ENCODE measurements at places on chromosomes 7 and 10. TPM values are rescaled to one million over a fixed set of nuclear protein-coding genes. Genes with fewer than 3 reads are reported as not detected.
A peak's percentile ranks its signal among the peaks of the same experiment; 100 is the strongest.

The PLPP4 gene
- not detected for total RNA-seq

DNA sequence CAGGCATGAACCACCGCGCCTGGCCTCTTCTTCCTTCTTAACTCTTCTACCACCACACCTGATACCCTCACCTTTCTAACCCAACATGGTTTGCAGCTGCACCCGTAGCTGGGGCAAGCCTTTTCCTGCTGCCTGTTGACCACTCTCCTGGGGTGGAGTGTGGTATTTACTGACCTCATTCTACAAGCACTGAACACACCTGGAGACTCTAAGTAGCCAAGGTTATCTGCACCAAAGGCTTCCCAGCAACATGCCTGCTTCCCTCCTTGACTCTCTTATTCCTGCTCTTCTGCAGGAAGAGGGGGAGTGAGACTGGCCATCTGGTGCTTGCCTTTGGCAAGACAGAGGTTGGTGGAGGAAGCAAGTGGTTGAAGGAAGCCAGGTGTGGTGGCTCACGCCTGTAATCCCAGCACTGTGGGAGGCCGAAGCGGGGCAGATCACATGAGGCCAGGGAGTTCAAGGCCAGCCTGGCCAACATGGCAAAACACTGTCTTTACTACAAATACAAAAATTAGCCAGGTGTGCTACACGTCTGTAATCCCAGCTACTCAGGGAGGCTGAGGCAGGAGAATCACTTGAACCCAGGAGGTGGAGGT lies 10.1 kb downstream of the ACTR1A start:
- no peak for DNase-seq

GRCh38 chr10:113496111-113497109 lies 56.4 kb upstream of the HABP2 start:
- DNase-seq, result no peak

DNA sequence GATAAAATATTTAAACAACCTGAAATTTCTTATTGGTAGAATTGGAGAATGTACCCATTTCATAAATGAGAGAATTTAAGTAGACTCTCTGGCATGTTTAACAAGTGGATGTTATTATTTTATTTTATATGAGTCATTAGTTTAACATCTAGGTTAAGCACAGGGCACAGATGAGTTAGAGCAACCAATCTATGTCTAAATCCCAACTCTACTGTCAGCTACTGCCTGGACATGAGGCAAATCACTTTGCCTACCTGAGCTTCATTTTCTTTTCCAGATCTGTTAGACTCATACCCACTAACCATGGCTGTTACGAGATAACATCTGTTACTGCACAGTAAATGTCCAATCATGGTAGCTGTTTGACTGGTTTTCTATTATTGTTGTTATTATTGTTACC lies 251.1 kb downstream of the INHBA start:
- DNase-seq, result no peak

DNA sequence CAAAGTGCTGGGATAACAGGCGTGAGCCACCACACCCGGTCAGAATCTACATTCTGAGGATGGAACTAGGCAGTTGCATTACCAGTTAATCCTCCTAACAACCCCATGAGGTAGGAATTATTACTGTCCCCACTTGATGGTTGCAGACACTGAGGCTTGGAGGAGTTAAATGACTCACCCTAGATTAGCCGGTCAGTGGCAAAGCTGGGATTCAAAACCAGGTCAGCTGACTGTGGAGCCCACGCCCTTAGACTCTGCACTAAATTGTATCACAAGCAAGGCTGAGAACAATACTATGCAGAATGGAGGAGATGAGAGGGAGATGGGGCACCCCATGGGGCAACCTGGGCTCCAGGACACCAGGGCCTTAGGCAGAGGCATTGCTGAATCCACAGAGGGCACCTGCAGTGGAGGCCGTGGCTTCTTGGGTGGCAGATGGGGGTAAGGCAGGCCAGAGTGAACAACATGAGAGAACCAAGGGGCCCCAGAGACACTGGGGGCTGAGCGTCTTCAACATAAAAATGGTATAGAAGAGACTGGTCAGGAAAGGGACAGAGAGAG lies 723.4 kb downstream of the PARD3 start:
- peak; percentile 2 for DNase-seq

The SLC26A3 gene
- 13.6 TPM for total RNA-seq

GRCh38 chr7:78620920-78621319 lies 822.3 kb downstream of the PHTF2 start:
- no peak for DNase-seq

The OR6B1 gene
- total RNA-seq, result not detected

The CARD11 gene
- 2.0 TPM for total RNA-seq

The CNTNAP2 gene
- total RNA-seq, result 0.29 TPM

- DNase-seq, result no peak
Measured at GRCh38 chr7:36994456-36995112, 270.3 kb upstream of the AOAH start.

DNA sequence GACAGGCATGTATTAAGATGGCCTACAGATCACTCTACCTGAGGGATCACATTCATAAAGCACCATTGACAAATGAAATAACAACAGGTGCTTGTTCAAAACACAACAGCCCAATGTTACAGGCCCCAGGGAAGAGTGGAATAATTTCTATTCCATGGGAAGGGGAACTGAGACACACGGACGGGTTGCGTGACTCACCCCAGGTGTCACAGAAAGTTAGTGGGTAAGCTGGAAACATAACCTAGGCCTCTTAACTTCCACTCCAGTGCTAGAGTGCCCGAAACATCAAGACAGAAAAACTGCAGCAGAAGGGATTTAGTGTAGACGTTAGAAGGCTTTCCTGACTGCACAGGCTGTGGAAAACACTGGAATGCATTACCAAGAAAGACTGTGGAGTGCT lies 48.3 kb downstream of the SLC37A3 start:
- DNase-seq, result no peak

DNA sequence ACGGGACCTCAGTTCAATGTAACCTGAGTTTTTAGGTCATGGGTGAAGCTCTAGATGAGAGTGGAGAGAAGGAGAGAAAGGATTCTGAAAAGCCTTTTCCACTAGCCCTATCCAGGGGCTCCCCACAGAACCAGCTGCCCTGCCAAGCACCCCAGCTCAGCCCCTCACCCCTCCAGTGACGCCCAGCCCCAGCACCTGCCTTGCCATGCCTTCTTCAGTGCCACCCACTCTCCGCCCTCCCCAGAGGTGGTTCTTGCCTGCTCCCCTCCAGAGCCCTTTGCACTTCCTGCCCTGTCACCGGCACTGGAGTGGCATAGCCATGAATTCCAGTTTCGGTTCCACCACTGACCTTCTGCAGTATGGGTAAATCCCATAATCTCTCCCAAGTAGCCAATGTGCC lies 70.1 kb downstream of the PCGF5 start:
- no peak for DNase-seq

The ZFAND4 gene
- 42.1 TPM for total RNA-seq

DNA sequence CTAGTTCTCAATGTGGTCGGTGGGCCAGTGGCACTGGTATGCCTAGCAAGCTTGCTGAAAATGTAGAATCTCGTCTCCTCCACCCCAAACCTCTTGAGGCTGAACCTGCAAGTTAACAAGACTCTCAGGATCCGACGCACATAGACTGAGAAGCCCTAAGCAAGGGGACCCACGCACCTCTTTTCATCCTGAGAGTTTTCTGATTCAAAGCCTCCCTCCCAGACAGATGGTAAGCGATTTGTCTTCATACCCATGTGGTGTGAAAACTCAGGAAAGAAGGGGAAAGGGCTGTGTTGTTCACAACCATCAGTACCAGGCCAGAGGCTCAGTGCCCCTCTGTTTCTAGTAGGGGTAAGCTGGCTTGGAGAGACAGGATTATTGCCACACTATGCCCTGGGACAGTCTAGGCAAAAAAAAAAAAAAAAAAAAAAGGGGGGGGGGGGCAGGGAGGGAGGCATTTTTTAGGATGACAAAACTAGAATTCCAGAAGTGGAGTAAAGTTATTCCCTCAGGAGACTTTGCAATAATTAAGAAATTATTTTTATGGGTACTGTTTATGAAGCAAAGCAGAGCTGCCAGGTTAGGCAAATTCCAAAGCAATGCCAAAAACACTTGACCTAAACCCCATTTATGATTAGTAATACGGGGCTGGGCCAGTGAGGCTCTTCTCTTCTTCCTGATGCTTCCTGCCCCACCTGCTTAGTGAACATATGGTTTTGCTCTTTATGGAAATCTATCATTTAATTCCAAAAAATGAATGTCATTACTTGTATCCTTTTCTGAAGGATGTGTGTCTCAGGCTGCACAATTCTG lies 117.6 kb upstream of the PDLIM1 start:
- DNase-seq, result no peak

DNA sequence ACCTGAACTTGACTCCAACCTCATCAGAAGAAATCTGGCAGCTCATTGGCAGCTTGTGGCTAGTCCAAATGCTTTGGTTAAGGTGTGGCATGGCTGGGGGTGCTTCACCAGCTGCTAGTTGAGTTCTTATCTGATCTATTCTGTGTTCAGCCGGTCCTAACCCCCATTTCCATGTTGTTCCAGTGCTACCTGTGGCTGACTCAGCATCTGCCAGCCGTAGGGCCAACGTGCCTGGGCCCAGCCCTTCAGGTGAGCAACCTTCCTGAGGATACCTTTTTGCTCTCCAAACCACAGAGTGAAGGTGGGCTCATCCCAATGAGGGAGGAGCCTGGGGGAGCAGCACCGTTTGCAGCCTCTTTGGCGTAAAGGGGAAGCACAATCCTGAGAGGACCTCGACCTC lies 46.8 kb upstream of the C10orf120 start:
- DNase-seq, result no peak

GRCh38 chr7:496528-497295 lies 22.9 kb downstream of the PDGFA start:
- peak; percentile 82 for DNase-seq

DNA sequence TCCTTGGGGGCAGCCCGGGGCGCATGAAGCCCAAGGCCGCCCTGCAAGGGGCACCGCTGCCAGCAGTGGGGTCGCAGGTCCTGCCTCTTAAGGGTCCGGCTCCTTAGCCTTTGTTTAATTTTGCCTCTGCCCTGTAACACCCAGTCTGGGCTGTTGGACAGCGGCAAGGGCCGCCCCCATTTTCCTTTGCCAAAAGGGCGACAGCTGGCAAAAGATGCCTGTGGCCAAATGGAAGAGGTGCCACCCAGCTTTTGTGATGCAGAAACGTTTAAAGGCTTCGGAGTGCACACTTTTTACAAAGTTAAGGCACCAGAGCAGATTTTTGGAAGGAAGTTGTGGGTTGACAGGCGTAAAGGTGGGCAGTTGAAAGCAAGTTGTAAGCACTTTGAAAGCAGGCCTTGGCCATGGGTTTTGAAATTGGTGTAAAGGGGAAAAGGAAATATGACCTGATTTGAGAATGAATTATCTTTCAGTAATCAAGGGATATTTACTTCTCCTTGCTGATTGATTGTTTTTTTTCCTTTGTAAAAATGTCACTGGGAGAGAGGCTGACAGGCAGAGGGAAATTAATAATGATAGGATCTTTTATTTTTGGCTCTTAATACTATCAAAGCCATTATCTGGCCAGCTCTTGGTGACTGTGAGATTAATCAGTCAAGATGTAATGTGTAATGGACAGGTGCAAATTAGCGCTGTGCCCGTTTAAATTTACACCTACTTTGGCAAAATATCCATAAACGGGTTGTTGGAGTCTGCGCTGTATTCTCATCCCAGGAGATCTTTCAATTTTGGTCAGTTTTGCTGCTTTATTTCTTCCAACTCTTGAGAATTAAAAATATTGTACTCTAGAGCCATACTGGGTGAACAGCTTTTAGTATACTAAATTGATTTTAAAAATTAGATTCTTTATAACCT lies 1.2 kb downstream of the CASD1 start:
- DNase-seq, result peak; percentile 33

DNA sequence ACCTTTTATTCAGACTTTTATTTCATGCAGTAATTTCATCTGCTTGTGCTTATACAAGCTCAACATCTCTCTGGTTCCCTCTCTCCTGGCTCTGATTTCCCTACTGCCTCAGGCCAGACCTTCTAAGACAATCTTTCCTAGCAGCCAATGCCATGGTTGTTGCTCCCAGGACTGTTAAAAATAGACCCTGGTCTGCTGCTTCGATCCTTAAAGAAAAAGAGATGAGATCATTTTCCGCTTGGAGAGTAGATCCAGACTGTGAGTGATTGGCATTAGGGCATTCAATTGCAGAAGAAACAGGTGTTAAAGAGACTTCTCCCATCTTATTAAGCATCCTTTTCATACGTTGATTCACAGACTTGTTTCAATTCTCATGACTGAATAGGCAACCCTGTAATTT lies 68.4 kb upstream of the ITGB1 start:
- DNase-seq, result no peak

DNA sequence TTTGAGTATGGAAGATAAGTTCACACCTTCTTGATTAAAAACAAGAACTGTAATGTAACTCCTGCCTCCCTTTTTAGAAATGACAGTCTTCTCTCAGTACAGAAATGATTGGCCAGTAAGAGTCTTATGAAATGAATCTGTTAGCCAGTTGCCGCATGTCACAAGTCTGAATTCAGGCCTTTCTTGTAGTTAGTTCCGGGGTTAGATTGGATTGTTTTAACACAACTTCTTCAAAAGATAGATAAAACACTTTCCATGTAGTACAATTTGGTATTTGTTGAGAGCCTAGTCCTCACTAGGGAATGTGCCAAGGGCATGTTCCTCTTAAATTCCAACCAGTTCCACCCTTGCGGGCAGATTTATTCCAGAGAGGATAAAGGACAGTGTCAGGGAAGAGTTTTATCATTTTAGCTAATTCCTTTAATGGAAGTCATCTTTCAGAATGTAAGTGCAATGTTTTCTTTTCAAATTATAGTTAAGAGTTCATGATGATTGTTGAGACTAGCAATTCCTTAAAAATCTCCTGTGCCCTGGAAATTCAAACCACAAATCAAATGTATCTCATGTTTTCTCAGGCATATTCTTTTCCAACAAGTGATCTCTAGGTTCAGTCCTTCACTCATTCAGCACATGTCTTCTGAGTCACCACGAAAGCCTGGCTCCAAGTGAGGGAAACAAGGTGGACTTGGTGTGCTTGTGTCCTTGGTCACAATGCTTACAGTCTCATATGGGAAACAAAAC lies 4.1 kb downstream of the FHIP2A start:
- no peak for DNase-seq

The SEC31B gene
- total RNA-seq, result 18.1 TPM

- DNase-seq, result no peak
Measured at GRCh38 chr7:106658316-106659165, 2.4 kb downstream of the CCDC71L start.

GRCh38 chr7:88202278-88202677 lies 17.6 kb downstream of the SRI start:
- DNase-seq, result no peak

- no peak for DNase-seq
Measured at GRCh38 chr10:75029420-75029819, 82.0 kb upstream of the SAMD8 start.
